LNCaP clone FGC (cell line): ENCODE measurements at places on chromosomes 11 and 22.

GRCh38 chr22:46528121-46528610, 9.3 kb downstream of the CELSR1 start:
- no peak for DNase-seq

DNA sequence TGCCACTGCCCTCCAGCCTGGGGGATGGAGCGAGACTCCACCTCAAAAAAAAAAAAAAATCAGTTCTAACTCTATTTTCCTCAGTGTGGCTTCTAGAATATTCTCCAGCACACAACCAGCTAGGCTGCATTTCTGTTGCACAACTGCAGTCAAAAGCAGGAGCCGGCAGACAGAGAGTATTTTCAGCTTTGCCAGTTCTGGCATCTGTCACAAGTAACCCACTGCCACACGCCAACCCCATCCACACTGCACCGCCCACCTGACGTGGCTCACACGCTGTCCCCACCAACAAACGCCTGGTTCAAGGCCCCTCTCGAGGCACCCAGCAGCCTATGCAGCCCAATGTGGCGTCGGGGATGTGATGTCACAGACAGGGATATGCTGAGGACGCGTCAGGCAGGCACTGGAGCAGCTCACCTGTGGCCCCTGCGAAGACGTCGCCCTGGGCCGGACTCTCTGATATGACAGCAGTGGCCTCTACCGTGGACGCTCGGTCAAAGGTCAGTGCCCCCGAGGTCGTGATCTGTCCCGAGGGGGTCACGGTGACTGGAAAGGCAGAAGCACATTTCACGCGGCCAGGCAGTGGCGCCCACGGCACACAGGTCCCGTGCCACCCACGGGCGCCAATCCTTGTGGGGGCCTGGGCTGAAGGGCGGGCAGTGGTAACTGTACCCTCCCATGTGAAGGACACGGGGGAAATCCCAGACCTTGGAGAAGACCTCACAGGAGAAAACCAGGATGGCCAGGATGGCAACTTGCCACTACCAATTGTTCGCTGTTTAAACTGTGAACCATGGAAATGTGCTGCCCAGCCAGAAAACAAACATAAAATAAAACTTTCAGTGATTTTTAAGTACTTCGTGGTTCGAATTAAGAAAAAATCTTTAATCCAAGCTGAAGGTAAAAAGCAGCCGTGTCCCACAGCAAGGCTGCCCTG, 15.5 kb downstream of the DEAF1 start:
- DNase-seq = no peak

DNA sequence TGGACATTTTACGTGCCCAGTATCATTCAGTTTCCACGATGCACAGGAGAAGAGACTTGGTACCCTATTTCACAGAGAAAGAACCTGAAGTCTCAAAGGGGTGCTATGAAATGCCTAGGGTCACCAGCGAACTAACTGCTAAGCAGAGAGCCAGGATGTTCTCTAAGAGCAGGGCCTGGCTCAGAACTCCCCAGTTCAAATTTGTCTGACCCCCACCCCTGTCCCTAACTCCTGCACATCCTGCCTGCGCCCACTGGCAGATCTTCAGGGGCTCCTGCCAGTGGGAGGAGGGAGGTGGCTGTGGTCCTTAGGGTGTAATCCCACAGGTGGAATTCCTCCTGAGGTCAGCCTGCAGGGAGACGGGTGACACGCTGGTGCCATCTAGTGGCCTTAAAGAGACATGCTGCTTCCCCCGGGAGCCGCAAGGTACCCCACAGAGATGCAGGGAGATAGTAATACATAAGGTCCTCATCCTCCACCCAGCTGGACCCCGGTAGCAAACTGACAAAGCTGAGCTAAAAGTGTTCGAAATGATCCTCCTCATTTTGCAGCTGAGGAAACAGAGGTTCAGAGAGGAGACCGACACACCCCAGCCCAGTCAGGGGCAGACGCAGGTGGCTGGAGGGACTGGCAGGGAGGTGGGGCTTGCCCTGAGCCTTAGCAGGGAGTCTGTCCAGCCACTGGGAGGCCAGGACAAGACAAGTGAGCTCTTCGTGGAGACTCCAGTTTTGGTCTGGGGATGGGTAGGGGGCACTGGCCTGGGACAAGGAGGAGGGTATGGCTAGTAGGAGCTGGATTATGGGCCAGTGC, 34.1 kb downstream of the MB start:
- DNase-seq = peak; percentile 30

GRCh38 chr11:72238492-72239312, 5.3 kb downstream of the PHOX2A start:
- no peak for DNase-seq

- DNase-seq = no peak
Measured at GRCh38 chr11:101584655-101585054, 848 bp upstream of the TRPC6 start.

GRCh38 chr11:66313321-66314185, 3.3 kb downstream of the CD248 start:
- DNase-seq = no peak

DNA sequence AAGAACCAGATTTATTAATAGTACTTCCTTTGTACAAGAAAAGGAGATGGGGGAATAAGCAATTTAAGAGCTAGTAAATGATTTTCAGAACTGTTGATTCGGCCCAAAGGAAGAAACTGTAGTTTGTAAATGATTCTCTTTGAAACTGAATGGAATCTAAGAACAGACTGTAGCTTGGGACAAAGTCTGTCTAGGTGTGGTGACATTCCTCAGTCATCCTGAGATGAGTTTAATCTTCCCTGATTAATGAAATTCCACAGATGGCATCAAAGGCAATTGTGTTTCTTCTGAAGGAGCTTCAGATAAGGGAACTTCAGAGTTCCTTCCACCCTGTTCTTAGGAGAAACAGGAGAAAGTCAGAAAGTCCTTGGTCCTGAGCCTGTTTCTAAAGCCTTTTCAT, 2095.9 kb downstream of the LRRC4C start:
- DNase-seq = no peak

DNA sequence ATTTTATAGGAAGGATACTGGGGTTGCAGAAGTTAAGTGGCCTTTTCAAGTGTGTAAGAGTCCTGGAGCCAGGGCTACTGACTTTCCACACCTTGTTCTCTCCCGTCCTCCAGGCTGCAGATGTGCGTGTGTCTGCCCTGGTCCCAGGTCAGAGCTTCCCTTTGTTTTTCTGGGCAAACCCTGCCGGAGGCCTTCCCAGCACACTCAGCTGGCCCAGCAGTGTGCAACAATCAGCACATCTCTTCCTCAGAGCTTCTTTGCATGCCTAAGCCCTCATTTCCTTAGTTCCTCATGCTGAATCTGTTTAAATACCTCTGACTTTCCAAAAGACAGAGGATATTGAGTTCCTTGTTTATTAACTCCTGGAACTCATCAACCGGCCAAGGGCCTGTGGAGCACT, 80.6 kb downstream of the KCNJ1 start:
- DNase-seq = no peak

- no peak for DNase-seq
Measured at GRCh38 chr22:40147388-40148176, 30.1 kb upstream of the TNRC6B start.

DNA sequence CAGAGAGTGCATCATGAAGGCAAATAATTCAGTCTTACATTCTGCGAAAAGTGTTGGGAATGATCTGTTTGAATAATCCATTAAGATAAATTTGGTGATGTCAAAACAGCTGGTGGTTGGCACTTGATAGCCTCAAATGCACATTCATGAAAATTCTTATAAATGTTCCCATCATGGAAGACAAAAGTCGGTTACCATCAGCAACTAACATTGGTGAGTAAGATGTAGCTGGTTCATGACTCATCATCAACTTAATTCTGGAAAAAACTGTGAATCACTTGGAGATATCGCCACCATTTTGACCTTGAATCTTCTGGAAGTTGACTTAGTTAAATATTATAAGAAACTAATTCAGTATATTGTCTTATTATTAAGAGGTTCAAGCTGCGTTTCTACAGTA, 11.2 kb downstream of the CRYBB1 start:
- no peak for DNase-seq

DNA sequence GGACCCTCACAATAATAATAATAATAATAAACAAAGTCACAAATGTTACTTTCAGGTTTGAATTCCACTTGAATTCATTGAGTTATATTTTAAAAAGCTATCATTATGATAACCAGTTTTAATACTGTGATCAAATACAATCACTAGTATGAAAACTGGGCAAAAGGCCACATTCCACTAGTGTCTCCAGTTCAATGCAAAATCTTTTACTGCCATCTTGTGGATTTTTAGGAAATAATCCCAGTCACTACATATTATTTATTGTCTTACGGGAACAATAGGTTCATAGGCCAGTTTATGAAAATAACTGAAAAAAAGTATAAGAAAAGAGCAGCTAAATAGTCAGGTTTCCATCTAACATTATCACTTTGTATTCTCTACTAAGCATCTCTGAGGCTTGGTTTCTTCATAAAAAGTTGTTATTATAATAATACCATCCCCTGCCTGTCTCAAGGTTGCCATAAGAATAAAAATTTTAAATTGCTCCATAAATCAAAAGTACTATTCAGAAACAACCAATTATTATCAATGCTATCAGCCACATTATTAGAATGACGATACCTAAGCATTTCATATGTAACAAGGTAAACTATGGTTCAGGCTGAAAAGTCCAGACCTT, 533.9 kb upstream of the CCDC90B start:
- DNase-seq = peak; percentile 65

GRCh38 chr11:9664276-9665171, 647 bp downstream of the SWAP70 start:
- DNase-seq = no peak

- no peak for DNase-seq
Measured at GRCh38 chr11:71931245-71931602, 2.4 kb downstream of the RNF121 start.

DNA sequence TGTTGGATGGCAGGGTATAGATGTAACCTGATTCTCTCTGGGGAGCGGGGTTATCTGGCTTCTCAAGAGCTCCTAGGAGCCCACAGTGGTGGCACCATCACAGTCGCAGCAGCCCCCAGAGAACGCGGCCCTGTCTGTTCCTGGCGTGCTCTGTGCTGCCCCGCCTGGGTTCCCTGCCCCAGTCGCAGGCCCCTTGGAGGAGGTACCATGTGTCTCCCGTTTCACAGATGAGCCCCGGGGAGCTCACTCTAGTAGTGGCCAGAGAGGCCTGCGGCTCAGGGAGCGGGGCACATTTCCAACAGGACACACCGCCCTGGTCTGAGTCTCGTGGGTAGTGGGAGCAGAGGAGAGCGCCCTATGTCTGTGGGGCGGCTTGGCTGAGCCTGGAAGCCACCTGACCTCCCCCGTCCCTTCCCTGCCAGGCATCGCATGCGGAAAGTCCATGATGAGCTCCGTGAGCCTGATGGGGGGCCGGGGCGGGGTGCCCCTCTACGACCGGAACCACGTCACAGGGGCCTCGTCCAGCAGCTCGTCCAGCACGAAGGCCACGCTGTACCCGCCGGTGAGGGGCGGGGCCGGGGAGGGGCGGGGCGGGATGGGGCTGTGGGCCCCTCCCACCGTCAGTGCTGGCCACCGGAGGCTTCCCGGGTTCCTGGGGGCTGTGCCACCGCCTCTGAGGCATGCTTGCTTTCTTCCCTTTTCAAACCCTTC, 21.0 kb upstream of the PPP6R3 start:
- no peak for DNase-seq

DNA sequence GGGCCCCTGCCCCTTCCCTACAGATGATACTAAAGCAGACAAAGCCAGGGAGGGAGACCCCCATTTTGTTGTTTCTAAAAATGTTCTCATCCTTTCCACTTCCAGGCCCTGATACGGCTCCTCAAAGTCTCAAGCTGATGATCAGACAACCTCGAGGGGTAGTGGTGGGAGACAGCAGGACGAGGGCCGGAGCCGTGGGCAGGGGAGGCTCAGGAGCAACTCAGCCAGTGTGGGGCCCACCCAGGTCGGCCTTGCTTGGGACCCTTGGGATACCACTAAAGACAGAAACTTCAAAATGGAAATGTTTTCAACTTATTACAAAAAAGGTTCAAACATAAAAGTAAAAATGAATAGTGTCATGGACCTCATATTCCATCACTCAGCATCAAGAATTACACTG, 15.2 kb upstream of the VPS37C start:
- DNase-seq = no peak

GRCh38 chr11:6566704-6567370, 36.6 kb downstream of the RRP8 start:
- DNase-seq = no peak

DNA sequence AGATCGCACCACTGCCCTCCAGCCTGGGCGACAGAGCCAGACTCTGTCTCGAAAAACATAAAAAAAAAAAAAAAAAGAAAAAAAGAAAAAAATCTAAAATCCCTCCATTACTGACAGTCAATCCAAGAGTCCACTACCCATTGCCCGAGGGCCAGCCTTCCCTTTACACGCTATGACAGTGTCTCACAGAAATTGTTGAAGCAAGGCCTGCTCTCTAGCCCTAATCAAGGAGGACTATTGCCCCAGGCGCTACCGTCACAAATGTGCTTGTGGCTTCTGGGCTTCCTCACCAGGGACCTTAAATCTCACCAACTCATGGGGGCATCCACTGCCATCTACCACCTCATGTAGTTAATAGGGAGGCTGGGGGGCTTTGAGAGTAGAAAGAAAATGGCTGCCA, 49.9 kb downstream of the UBASH3B start:
- no peak for DNase-seq

DNA sequence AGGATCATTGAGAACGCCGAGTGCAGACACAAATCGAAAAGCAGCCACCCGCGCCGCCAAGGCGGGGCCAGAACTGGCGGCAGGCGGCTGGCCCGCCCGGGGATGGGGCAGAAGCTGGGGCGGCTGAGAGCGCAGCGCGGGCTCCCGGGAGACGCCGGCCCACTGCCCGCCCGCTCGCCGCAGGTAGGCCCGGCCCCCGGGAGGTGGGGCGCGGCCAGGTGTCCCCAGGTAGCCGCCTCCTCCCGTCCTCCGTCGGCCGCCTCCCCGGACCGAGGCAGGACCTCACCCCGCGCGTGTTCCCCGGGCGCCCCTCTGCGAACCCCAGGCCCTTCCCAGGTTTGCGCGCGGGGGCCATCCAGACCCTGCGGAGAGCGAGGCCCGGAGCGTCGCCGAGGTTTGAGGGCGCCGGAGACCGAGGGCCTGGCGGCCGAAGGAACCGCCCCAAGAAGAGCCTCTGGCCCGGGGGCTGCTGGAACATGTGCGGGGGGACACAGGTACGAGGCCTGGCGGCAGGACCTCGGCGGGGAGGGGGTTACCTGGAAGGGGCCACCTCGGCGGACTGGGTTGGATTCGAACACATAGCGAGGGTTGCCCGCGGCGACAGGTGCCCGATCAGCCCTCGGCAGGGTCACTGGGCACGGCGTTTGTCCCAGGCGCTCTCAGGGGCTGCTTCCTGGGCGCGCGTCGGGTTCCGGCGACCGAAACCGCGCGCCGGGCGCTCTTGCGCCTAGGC, at the start of gene PRRG4:
PRRG4 (plus strand) TSS at position 248 of the 733 bp plus-strand sequence. CDS start 603 bp downstream, outside the sequence.
- DNase-seq = peak; percentile 56

DNA sequence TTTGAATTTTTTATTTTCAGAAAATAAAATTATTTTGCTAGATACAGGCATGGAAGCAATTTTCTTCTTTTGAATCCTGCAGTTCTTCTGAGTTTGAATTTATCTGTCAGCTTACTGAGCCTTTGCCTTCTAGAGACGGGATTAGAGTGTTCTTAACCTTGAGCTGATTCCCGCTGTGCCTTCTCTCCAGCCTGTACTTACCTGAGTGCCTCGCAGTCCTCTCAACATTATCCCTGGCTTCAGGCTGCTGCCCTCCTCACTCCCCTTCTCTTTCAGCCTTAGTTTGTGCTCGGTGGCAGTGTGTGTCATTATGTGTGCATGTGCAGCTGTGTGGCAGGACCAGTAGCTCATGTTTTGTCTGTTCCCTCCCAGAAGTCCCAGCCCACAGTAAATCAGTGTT, 24.3 kb downstream of the OSBP2 start:
- no peak for DNase-seq

- no peak for DNase-seq
Measured at GRCh38 chr22:45876136-45877035, 100.6 kb downstream of the WNT7B start.
